ENCODE measurements at places on chromosomes 4 and X. TPM values are rescaled to one million over a fixed set of nuclear protein-coding genes. Genes with fewer than 3 reads are reported as not detected.
A peak's percentile ranks its signal among the peaks of the same experiment; 100 is the strongest.

The BEND2 gene
- not detected for total RNA-seq

The PCDH18 gene
- total RNA-seq, result 0.06 TPM

The PTPN13 gene
- 2.6 TPM for total RNA-seq

- H3K27ac ChIP-seq, result no peak overlapping the region
- H3K4me1 ChIP-seq, result no peaks in the 10 kb centered on the region
- no peaks in the 10 kb centered on the region for H3K36me3 ChIP-seq
- DNase-seq, result no peak
- H3K4me3 ChIP-seq, result no peak overlapping the region
Measured at GRCh38 chr4:154033921-154034320, 245.0 kb upstream of the SFRP2 start.

GRCh38 chr4:10581022-10581421, 103.5 kb downstream of the CLNK start:
- H3K27me3 ChIP-seq, result no peaks in the 10 kb centered on the region
- peaks cover 17% of the 10 kb centered on the region for H3K4me1 ChIP-seq
- H3K36me3 ChIP-seq, result no peaks in the 10 kb centered on the region
- no peak overlapping the region for H3K4me3 ChIP-seq
- no peak overlapping the region for H3K27ac ChIP-seq

DNA sequence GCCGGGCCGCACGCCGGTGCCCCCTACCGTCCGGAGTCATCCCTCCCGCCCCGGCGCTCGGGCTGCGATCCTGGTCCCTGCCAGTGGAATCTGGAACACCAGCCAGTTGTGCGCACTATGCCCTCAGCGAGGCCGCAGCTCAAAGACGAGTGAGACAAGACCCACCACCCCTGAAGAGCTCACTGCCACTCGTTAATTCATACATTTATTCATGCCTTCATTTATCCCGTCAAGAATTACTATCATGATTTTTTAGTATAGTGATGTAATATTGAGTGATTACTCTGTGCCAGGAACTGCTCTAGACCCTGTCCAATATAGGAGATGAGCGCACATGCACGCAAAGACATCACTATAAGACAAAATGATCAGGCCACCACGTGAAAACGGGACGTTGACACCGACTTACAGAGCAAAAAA, 247 bp upstream of the PPA2 start:
- DNase-seq, result peak; percentile 78
- peak overlapping the region; percentile 99 for H3K27ac ChIP-seq
- peaks cover 4% of the 10 kb centered on the region for H3K27me3 ChIP-seq
- peak overlapping the region; percentile 98 for H3K4me3 ChIP-seq
- peaks cover 9% of the 10 kb centered on the region for H3K36me3 ChIP-seq

DNA sequence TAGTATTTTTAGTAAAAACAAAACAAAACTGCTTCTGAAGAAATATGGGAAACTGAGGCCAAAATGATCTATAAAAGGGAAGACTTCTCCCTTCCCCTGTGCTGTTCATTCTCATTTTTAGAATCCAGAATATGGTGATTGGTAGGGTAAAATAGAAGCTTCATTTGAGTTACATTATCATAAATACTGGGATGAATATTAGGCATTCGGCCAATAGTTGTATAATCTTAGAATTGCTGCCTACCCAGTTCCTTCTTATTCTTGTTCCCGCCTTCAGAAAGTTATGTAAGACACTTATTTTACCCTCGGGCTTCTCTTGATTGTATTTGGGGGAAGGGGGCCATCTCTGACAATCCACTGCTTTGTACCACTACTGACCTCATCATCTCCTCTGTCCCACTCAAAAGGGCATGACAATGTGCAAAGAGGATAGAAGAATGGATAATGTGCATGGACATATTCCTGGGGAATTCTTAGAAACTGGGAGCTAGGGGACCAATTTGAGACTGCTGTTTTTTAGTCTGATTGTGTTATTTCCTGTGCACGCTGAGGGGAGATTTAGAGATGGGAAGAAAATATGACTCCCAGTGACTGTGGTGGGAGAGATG, 588 bp downstream of the ART3 start:
- no peak overlapping the region for H3K4me3 ChIP-seq
- H3K4me1 ChIP-seq, result no peaks in the 10 kb centered on the region
- DNase-seq, result no peak

Measured in activated CD4-positive, alpha-beta T cell treated with anti-CD3 and anti-CD28 coated beads, Interleukin-2, amount 10 ng/mL, durations not matched to agents 7 days and 5 days (primary cell).